ENCODE measurements at places on chromosomes 5 and 9. TPM values are rescaled to one million over a fixed set of nuclear protein-coding genes. Genes with fewer than 3 reads are reported as not detected.

CHMP5 gene
- 80.6 TPM for total RNA-seq

CAMK2A gene
- total RNA-seq = 0.71 TPM

RETREG1 gene
- total RNA-seq = 3.6 TPM

CKS2 gene
- total RNA-seq = 389 TPM

FYB1 gene
- total RNA-seq = 9.0 TPM

ORM2 gene
- not detected for total RNA-seq

SLC27A6 gene
- total RNA-seq = not detected

SH2D3C gene
- total RNA-seq = 0.12 TPM

OLFM1 gene
- total RNA-seq = 9.9 TPM

SAXO1 gene
- not detected for total RNA-seq

Data from A549 treated with Hydrocortisone at 1 μM for 4 hours (cell line).